ENCODE measurements at places on chromosomes 2 and 18. TPM values are rescaled to one million over a fixed set of nuclear protein-coding genes. Genes with fewer than 3 reads are reported as not detected.
A peak's percentile ranks its signal among the peaks of the same experiment; 100 is the strongest.

Gene CAPN14
- total RNA-seq: not detected

Gene GCKR
- total RNA-seq: not detected

Gene CDCA7
- total RNA-seq: 57.9 TPM

Gene TRIM54
- total RNA-seq: 2.0 TPM

Gene IFIH1
- 7.0 TPM for total RNA-seq

Gene CIB4
- not detected for total RNA-seq

Gene CNNM4
- total RNA-seq: 7.9 TPM

Gene CTNNA2
- total RNA-seq: not detected

Gene LGALSL
- total RNA-seq: 14.2 TPM

Gene ALMS1
- total RNA-seq: 20.5 TPM

Gene PRSS56
- not detected for total RNA-seq

- no peaks in the 10 kb centered on the region for H3K36me3 ChIP-seq
- H3K27me3 ChIP-seq: no peaks in the 10 kb centered on the region
- no peak overlapping the region for H3K4me3 ChIP-seq
- no peak for DNase-seq
Observed at GRCh38 chr2:137983581-137983980, 19.3 kb downstream of the HNMT start.

GRCh38 chr18:5582076-5582475 lies 38.3 kb upstream of the EPB41L3 start:
- H3K27me3 ChIP-seq: no peaks in the 10 kb centered on the region
- H3K36me3 ChIP-seq: no peaks in the 10 kb centered on the region
- DNase-seq: no peak
- H3K27ac ChIP-seq: no peak overlapping the region

GRCh38 chr2:10078704-10079265 lies 1.4 kb downstream of the CYS1 start:
- H3K4me3 ChIP-seq: peak overlapping the region; percentile 45
- H3K27me3 ChIP-seq: no peaks in the 10 kb centered on the region
- H3K27ac ChIP-seq: no peak overlapping the region
- DNase-seq: no peak

GRCh38 chr2:109607766-109608165 lies 6.0 kb downstream of the SEPTIN10 start:
- DNase-seq: no peak
- H3K27me3 ChIP-seq: no peaks in the 10 kb centered on the region
- H3K4me3 ChIP-seq: no peak overlapping the region
- H3K27ac ChIP-seq: peak overlapping the region; percentile 77
- H3K4me1 ChIP-seq: peaks cover 69% of the 10 kb centered on the region

DNA sequence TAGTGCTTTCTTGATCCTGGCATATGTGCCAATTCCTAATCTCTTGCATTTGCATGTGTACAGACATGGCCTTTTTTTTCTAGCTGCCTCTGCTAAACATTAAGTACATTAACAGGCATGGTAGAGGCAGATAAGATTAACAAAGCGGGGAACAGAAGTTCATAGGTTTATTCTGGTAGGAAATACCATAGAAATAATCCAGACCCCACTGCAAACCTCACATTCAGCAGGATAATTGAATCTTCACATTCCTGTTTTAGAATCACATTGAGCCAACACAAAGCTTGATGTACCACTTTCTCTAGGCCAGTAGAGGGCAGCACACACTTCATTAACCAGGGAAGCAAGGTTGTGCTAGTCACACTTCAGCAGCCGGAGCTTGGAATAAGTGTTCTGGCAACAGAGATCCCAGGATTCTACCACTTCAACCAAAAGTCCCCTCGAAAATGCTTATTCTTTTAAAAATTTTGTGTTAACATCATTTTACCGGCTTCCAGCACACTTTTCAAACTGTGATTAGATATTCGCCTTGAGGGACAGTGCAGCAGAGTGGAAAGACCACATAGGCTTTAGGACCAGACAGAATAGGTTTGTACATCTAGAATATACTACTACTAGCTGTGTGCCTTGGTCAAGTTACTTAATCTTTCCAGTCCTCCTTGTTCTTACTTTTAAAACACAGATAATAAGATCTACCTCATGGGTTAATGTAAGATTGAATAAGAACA lies 420.2 kb upstream of the CHST9 start:
- H3K4me3 ChIP-seq: no peak overlapping the region
- no peaks in the 10 kb centered on the region for H3K4me1 ChIP-seq
- no peaks in the 10 kb centered on the region for H3K27me3 ChIP-seq
- no peak overlapping the region for H3K27ac ChIP-seq
- peak; percentile 28 for DNase-seq
- no peaks in the 10 kb centered on the region for H3K36me3 ChIP-seq

GRCh38 chr18:13271302-13271911 lies 52.8 kb downstream of the LDLRAD4 start:
- no peak for DNase-seq
- no peaks in the 10 kb centered on the region for H3K27me3 ChIP-seq
- no peak overlapping the region for H3K27ac ChIP-seq
- H3K36me3 ChIP-seq: no peaks in the 10 kb centered on the region
- no peaks in the 10 kb centered on the region for H3K4me1 ChIP-seq

- H3K36me3 ChIP-seq: no peaks in the 10 kb centered on the region
- H3K4me3 ChIP-seq: no peak overlapping the region
- H3K27ac ChIP-seq: no peak overlapping the region
- H3K4me1 ChIP-seq: no peaks in the 10 kb centered on the region
- H3K27me3 ChIP-seq: peaks cover 5% of the 10 kb centered on the region
Observed at GRCh38 chr2:239548451-239548871, 147.6 kb upstream of the HDAC4 start.

- no peaks in the 10 kb centered on the region for H3K27me3 ChIP-seq
- H3K36me3 ChIP-seq: no peaks in the 10 kb centered on the region
- no peak overlapping the region for H3K4me3 ChIP-seq
- H3K27ac ChIP-seq: no peak overlapping the region
- H3K4me1 ChIP-seq: no peaks in the 10 kb centered on the region
- DNase-seq: no peak
Observed at GRCh38 chr2:156663757-156664409, 227.7 kb downstream of the GPD2 start.

DNA sequence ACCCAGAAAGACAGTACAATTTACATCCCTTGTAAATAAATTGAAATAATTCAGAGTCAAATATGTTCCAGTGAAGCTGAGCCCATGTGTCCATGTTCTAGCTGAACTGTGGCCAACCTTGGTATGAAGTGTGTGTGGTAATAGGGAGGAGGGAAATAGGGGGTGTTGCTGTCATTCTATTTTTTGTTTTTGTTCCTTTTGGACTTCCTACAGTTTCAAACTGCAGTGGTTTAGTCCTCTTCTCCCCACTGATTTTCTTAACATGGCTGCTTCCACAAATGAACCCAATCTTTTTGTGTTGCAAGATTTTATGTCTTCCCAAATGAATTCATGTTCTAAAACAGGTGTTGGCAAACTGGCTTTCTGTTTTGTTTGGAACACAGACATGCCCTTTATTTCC lies 156.9 kb downstream of the CCBE1 start:
- H3K4me1 ChIP-seq: no peaks in the 10 kb centered on the region
- DNase-seq: no peak
- no peak overlapping the region for H3K4me3 ChIP-seq
- H3K36me3 ChIP-seq: no peaks in the 10 kb centered on the region
- peaks cover 30% of the 10 kb centered on the region for H3K27me3 ChIP-seq
- H3K27ac ChIP-seq: no peak overlapping the region

- no peak overlapping the region for H3K27ac ChIP-seq
- DNase-seq: no peak
- no peaks in the 10 kb centered on the region for H3K27me3 ChIP-seq
- no peaks in the 10 kb centered on the region for H3K36me3 ChIP-seq
Observed at GRCh38 chr18:72376256-72376655, 167.9 kb downstream of the CBLN2 start.

DNA sequence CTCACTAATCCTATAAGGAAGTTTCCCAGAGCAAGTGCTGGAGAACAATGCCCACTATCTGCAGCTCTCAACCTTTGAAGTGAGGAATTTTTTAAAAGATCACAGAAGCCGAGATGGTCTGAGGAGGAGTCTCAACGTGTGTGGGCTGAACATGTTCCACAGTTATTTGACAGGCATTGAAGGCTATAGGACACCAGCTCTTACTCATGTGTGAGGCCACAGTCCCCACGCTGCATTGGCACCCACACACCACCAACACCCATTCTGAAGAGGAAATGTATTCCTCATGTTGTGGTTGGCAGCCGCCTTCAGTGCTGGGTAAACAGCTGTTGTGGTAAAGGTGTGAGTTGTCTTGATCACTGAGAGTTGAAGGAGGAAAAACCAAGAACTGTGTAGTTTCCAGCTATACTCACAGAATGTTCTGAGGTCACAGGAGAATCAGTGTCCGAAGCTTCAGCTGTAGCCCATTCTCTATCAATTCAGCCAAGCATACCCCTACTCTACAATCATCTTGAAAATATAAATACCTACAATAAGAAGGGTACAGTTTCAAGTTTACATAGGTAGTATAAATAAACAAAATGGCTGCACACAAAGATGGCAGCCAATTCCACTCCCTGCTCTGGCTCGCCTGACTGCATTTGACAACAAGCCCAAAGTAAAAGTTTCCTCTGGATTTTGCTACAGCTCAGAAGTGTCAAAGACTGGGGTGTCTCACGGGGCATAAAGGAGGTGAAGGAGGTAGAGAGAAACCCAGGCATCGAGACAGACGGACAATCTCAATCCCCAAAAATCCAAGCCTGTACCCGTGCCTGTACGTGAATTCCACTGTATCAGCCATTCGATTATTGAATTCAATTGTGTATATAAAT lies 12.1 kb downstream of the CD226 start:
- no peaks in the 10 kb centered on the region for H3K27me3 ChIP-seq
- H3K4me1 ChIP-seq: peaks cover 4% of the 10 kb centered on the region
- no peak overlapping the region for H3K27ac ChIP-seq
- DNase-seq: peak; percentile 2
- no peaks in the 10 kb centered on the region for H3K36me3 ChIP-seq
- H3K4me3 ChIP-seq: no peak overlapping the region

DNA sequence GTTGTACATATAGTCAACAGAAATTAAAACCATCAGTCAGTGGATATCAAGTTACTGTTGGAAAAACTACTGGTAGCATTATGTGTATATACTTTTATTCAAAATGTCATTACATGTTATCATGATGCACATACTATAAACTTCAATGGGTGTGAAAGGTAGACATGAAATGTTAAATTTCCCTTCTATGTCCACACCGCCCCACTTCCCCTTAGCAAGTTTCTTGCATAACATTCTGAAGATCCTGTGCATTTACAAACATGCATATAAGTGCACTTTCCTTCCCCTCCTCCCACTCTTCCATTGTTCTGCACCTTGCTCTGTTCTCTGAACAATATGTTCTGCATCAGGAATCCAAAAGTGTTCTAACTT lies 16.6 kb upstream of the HK2 start:
- no peaks in the 10 kb centered on the region for H3K36me3 ChIP-seq
- DNase-seq: no peak
- no peak overlapping the region for H3K4me3 ChIP-seq

DNA sequence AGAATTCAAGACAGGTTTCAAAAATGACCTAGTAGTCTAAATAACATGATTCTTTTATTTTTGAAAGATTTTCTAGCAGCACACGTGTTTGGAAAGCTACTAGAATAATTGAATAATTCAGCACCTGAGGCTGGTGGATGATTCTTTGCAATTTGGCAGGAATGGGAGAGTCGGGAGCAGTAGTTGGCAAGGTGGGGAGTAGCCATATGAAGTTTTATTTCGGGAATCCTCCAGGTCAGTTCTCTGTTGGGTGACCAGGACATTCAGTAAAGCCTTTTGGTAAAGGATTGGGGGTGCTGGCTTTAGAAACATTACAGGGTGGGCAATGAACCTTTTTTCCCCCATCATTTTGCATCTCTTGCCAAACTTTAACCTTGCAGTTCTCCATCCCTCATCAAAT lies 75.0 kb upstream of the LYPD6B start:
- no peak overlapping the region for H3K27ac ChIP-seq
- no peaks in the 10 kb centered on the region for H3K27me3 ChIP-seq
- DNase-seq: no peak
- no peaks in the 10 kb centered on the region for H3K36me3 ChIP-seq

DNA sequence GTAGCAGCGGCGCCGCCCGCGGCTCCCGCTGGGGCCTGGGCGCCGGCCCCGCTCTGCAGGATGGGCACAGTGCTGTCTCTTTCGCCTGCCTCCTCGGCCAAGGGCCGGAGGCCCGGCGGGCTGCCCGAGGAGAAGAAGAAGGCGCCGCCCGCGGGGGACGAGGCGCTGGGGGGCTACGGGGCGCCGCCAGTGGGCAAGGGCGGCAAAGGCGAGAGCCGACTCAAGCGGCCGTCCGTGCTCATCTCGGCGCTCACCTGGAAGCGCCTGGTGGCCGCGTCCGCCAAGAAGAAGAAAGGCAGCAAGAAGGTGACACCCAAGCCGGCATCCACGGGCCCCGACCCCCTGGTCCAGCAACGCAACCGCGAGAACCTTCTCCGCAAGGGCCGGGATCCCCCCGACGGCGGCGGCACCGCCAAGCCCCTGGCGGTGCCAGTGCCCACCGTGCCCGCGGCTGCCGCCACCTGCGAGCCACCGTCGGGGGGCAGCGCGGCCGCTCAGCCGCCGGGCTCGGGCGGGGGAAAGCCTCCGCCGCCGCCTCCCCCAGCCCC lies 369 bp downstream of the CDK5R2 start:
- H3K4me3 ChIP-seq: peak overlapping the region; percentile 60
- DNase-seq: no peak
- peaks cover 31% of the 10 kb centered on the region for H3K4me1 ChIP-seq
- H3K27me3 ChIP-seq: peaks cover 10% of the 10 kb centered on the region
- H3K27ac ChIP-seq: no peak overlapping the region

DNA sequence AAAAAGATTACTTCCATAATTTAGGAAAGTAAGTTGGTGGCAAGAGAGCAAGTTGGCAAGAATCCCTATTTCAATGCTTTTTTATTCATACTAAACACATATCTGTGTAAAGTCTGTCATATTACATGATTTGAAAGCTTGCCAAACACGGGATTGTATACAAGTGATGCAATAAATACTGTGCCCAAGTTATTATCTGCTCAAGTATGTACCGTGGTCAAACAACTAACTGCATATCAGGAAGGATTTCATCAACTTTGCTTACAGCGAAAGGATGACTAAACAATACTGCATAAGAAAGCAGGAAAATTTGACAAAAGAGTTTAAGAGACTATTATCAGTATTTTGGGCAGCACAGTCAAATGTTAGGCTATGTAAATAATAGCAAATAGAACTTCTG lies 69.6 kb upstream of the SCN1A start:
- H3K4me1 ChIP-seq: no peaks in the 10 kb centered on the region
- H3K27me3 ChIP-seq: peaks cover 3% of the 10 kb centered on the region
- H3K4me3 ChIP-seq: no peak overlapping the region
- no peaks in the 10 kb centered on the region for H3K36me3 ChIP-seq
- no peak for DNase-seq
